Activated naive CD8-positive, alpha-beta T cell treated with anti-CD3 and anti-CD28 coated beads, Interleukin-2, amount 50 U/mL, for 24 hours (primary cell): ENCODE measurements at places on chromosomes 5 and 9.
A peak's percentile ranks its signal among the peaks of the same experiment; 100 is the strongest.

DNA sequence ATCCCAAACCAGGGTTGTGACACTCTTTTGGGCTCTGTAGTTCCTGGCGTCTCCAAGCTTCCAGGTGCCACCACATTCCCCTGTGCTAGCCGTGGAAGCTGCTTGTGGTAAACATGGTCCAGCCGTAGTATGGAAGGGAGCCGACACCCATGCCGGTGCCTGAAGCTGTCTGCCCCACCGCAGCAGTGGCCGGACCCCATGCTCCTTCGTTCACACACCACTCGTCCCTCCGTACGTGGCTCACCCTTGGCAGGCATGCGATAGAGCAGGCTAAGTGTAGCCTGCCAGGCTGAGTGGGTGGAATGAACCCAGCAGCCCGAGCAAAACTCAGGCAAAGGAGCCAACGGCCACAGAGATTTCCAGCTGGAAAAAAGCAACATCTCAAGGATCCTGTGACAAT is 2030.4 kb downstream of the EFNA5 start:
- no peak for DNase-seq

GRCh38 chr5:138464008-138464387 is 1.3 kb upstream of the EGR1 start:
- peak; percentile 96 for DNase-seq

DNA sequence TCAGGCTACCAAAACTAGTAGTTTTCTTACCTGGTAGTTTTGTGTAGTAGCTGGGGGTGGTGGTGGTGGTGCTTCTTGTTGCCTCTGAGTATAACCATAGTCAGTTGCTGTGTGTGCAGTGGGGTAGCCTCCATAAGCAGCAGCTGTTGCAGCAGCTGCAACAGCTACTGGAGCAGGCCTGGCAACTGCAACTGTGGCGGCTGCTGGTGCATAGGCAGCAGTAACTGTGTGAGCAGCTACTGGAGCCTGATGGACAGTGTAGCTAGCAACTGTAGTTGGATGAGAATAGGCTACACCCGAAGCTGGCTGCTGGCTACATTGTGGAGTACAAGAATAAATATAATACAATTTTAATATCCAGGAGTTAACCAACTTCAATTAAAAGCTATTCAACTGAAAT is 24.7 kb downstream of the ZFR start:
- no peak for DNase-seq

GRCh38 chr5:162824360-162824759 is 613.0 kb upstream of the CCNG1 start:
- no peak for DNase-seq

- peak; percentile 19 for DNase-seq
Observed at GRCh38 chr9:93268551-93269314, 84.8 kb downstream of the WNK2 start.

- no peak for DNase-seq
Observed at GRCh38 chr9:81971727-81972126, 16.8 kb upstream of the SPATA31D1 start.

DNA sequence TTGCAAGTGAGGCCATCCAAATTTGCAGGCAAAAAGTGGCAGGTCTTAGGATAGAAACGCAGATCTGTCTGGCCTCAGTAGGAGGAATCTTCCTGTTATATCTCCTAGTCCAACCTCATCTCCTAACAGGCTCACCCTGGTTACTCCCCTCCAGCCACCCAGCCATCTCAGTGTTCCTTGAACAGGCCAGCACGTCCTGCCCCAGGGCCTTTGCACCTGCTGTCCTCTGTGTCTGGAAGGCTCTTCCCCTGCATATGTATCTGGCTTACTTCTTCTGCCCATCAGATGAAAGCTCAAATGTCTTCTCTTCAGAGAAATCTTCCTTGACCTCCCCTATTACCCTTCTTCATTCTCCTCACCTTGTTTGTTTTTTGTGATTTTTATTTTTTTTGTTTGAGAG is 107.3 kb upstream of the ALDH1B1 start:
- DNase-seq: no peak

DNA sequence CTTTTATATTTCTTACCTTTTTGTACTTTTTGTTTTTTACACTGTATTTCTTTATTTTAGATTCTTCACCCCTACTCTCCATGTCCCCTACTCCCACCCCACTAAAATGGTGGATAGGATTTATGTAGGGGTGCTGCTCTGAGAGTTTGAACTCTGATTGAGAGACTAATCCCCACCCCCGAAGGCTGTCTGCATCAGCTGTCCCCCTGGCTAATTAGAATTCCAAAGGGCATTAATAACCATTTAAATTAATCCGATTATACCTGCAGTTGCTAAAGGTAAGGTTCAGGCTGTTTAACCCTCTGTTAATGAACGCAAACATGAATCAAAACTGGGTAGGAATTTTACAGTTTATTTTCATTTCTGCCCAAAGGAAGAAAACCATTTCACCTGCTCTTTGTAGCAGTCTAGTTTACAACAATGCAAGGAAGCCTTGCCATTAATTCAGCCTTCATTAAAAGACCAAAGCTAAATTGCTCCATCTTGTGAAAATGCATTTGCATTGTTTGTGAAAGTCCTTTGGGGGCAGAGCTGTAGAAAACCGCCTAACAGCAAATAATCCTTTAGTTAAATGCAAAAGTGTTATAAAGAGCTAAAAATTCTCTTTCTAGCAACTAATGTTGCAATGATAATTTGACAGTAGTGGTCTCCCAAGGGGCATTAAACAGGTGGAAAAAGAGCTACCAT is 71.2 kb downstream of the ZCCHC7 start:
- DNase-seq: no peak

DNA sequence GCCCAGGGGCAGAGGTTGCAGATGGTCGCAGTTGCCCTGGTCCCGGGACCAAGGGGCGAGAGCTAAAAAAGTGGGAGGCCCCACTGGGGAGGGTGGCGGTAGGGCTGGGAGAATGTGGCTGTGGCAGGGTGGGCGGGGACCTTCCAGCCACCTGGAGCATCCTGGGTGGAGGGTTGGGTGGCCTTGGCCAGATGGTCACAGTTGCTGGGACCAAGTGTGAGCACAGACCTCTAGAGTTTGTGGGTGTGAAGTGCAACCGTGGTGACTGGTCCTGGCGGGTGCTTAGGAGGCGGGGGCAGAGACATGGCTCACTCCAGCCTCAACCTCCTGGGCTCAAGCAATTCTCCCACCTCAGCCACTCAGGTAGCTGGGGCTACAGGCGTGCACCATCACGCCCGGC is 5.7 kb upstream of the TRAF2 start:
- no peak for DNase-seq
